GM04504 (cell line): ENCODE measurements at places on chromosomes 3 and 15.

- DNase-seq = no peak
These were observed 131.7 kb downstream of the STAG1 start for GRCh38 chr3:136620436-136620835.

- no peak for DNase-seq
These were observed 20.7 kb upstream of the POMGNT2 start for GRCh38 chr3:43126536-43126935.

DNA sequence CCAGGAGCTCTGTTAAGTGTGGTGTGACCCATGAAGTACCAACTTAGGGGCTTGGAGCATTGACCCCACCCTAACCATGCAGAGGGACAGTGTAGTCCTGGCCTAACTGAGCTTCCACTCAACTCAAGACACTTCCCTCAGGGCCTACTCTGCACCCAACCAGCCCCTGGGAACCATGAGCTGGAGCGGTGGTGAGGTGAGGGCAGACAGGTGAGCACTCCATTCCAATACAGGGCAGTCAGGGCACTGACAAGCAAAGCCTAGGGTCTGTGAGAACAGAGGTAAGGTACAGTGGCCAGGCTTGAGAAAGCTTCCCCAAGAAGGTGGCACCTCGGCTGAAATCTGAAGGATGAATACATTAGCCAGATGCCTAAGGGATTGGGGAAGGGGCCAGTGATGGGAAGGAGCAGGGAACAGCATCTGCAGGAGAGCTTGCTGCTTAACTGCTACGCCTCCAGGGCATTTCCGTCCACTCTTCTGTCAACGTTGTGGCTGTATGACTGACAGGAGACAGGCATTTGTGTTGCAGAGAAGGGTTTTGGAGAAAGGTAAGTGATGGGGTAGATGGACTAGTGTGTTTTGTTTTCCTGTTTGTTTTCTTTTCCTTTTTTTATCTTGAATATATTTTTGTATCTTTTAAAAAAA, 243.5 kb upstream of the TRIM42 start:
- DNase-seq = no peak

DNA sequence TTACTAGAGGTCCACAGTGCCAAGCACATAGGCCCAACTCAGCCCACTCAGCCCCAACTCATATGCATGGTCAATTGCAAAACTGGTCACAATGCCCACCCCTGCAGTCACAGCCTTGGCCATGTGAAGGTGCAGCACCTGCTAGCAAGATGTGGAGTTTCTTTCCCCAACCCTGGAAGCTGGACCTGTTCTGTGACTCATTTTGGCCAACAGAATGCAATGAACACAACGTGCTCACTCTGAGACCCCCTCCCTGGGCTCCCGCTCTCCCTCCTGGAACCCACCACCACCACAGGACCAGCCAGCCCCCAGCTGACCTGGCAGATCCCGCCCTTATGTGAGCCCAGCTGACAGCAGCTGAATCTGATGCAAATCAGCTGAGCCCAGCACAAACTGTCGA, 34.4 kb downstream of the ALDH1L1 start:
- DNase-seq = no peak

DNA sequence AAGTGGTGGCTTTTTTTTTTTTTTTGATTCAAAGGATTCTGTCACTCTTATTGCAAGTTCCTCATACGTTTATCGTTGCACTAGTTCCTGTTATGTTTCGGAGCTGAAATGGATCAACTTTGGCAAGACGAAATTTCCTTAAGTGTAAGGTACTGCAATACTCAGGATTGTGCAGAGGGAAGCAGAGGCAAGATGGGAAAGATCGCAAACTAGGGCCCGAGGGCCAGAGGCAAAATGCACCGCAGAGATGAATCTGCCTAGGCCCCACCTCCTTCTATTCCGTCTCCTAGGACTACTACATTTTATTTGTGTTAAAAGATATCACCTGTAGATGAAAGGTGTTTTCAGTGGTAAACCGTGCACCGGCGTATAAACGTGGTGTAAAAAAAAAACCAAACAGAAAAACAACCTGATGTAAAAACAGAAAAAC, 331 bp downstream of the RNU6-1 start:
- no peak for DNase-seq

DNA sequence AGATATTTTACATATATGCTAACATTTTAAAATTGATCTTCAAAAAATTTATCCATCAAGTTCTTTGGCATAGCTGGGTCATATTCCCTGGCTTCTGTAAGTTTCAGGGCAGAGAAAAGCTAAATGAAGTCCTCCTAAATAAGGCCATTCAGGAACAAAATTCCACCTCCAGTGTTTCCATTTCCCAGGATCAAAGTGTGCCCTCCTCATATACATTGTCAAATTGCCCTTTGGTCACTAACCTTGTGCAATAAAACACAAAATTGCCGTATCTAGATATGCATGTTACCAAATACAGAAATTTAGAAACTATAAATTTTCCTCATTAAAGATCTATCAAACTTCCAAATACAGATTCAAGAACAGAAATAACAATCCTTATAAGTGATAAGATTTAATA, 10.6 kb downstream of the CEP152 start:
- no peak for DNase-seq

DNA sequence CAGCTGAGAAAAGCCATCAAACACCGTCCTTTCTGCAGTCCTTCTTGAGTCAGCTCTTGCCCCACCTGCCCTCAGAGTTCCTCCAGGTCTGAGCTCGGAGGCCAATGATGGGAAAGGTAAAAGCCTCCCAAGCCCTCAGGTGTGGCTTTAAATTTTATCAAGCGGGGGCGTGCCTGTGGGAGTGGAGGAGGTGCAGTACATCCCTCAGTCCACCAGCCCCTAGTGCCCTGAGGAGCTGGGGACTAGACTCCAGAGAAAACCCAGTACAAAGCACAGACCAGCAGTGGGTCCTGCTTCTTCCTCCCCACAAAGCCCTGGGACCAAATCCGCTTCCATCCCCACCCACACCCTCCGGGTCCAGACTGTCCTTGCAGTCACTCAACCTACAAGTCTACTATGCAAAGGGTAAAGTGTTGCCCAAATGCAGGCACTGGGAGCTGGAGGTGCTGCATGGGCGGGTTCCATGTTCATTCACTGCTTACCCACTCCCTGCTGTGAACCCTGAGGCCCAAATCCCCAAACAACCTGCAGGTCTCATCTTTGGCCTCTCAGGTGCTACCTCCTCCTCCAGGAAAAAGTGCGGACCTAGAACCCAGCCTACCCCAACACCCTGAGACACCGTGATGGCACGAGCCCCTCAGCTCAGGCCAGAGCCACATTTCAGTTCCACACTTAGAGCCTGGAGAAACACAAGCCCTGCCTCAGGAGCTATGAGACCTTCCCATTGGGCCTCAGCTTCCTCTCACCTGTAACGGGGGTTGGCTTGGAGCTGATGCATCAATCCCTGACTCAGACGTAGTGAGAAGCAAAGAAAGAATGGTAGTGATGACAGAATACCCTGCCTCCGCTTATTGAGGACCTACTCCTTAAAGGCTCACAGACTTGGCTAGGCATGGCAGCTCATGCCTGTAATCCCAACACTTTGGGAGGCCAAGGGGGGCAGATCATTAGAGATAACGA, 2.4 kb downstream of the PFKFB4 start:
- DNase-seq = no peak

DNA sequence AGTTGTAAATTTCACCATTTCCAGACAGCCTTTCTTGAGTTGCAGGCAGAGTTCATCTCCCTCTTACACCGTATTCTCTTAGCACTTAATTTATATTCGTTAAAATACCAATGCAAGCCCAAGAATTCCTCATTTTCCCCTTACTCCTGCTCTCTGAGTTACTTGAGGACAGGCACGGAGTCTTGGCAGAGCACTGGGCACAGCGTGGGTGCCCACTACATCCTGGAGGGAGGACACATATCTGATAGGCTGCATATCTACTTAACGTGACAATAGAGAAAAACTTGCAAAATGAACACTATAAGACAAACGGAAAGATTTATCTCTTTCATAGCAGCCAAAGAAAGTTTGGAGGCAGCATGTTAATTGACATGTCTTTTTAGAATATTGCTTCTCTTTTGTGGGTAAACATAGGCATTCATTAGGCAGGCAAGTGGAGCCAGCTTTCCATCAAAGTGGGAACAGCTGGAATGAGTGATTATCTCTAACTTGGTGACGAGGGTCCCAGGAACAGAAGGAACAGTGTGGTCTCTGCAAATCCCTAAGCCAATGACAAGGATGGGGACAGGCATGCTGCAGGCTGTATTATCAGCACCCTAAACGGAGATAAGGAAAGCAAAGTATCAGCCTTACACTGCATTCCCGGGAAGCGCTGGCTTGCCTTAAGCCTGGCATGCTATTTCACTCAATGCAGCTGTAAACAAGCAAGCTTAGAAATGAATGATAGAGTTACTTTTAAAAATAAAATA, 116.5 kb downstream of the RTP4 start:
- DNase-seq = no peak

- no peak for DNase-seq
These were observed 123.1 kb upstream of the BHLHE40 start for GRCh38 chr3:4856136-4856535.

DNA sequence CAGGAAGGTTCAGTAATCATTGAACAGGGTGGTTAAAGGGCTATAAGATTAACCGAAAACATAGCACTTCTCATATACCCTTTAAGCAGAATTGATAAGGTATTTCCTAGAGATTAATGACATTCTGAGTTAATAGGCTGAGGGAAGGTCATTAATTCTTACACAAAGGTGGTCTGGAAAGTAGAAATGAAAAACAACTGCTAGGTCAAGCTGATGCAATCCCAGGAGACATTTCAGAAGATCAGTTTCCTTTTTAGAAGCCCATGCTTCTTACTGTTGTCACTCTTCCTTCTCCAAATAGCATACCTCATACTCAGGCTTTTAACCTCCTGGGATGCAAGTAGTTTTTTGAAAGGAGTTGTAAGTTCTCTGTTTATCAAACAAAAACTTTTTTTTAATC, 8.8 kb downstream of the FILIP1L start:
- no peak for DNase-seq

GRCh38 chr3:114111060-114111770, 54.7 kb downstream of the QTRT2 start:
- no peak for DNase-seq

GRCh38 chr3:127288921-127289705, 1.3 kb upstream of the PRR20G start:
- no peak for DNase-seq

DNA sequence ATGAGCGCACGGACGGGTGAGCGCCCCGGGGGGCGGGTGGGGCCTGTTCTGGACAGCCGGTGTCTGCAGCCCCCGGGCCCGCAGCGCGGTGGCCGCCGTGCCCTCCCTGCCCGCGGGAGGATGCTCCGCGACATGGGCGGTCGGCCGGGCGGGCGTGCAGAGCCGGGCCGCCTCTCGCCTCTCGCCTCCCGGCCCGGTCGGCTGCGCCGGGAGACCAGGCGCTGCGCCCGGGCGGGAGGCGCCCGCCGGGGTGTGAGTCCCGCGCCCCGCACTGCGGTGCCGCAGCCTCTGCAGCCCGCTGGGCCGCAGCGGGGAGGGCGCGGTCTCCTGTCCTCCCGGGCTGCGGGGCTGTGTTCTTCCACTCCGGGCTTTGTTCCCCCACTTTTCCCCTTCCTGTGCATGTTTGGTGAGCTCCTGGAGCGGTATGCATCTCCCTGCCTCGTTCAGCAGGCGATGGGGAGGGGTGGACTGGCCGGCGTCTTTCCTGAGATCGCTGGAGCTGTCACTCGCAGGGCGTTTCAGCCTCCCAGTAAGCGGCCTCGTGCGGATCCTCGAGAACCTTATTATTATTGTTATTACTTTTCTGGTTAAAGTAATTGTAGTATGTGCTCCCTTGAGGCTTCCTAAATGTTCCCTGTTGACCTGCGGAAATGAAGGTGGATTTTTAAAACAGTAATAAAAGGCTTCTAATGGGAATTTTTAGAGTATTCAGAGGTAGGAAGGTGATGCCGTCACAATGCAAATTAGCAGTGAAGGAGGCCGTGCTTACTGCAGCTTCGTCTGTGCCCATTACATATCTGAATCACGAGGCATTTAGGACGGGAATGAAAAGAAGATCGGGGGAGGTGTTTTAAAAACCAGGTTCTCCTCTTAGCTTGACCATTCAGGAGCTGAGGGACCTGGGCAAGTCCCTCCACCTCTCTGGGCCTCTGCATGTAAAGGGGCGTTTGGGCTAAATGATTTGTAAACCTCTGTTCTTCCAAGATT, 593 bp downstream of the TMOD2 start:
- no peak for DNase-seq

GRCh38 chr3:38601956-38602550, 47.4 kb downstream of the SCN5A start:
- no peak for DNase-seq

DNA sequence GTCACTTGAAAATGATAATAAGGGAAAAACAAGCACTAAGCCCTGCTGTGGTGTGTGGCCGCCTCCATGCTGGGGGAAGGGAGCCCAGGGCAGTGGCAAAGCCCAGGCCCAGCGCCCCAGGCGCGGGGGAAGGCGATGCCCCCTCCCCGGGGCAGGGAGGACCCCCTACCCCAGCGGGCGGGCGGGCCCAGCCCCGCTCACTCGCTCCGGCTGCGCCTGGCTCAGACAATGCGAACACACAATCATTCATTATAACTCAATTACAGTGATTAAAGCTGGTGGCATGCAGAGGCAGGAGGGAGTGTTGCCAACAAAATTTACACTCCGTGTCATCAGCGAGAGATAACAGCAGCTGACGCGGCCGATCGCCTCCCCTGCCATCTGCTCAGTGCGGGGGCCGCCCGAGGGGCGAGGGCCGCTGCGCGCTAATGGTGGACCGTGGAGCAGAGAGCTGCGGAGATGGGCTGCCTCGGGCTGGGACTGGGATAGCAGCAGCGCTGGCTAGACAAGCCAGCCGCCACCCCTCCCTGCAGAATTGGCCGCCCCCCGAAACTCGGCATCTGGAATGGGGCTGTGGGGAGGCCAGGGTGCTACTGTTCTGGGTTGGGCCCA, 64.1 kb downstream of the TLE3 start:
- DNase-seq = peak; percentile 44

DNA sequence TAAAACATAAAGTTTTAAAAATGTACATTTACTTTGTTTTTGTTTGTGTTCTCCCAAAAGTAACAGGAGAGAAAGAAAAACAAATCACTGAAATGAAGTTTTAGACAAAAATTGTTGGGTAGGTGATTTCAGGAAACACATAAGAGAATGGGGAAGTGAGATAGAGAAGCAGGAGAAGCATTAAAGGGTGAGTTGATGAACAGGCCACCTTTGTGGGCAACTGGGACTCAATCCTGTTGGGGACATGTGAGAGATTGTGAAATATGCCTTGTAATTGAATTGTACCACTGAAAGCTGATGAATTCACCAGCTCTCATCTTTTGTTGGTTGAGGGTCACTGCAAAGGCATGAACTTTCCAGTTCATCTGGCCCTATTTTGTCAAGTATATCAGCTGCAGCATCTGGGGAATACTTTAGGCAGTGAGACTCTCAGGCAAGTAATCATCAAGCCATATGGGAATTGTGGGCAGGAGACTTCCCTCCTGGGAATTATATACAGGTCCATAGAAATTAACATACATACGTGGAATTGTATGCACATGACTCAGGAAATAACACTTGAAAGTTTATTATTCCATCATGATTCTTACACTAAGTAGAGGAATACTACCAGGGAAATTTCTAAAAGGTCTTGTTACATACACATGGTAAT, 181.0 kb downstream of the ZBBX start:
- no peak for DNase-seq

- DNase-seq = peak; percentile 80
These were observed 43.4 kb upstream of the LMCD1 start for GRCh38 chr3:8458238-8458661.

GRCh38 chr3:41167722-41168497, 31.4 kb upstream of the CTNNB1 start:
- DNase-seq = no peak
